Eye (tissue), 1 donor: ENCODE measurements at places on chromosomes 5 and 9.

DNA sequence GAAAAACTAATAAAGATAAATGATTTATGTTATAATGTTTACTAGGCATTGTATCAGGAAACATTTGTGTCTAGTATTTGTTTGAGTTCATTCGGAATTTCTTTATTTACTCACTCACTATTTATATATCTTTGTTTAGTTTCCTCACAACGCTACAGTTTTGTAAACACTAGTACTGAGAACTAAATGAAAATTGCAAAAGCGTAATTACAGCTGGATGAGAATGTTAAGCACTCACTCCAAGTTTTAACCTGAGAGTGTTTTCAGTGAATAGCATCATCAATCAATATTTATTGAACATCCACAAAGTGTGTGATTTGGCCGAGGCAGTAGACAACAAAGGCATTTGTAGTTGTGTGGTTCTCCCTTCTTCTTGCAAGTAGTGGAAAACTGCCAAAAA lies 969.6 kb upstream of the DMAC1 start:
- DNase-seq, result no peak

DNA sequence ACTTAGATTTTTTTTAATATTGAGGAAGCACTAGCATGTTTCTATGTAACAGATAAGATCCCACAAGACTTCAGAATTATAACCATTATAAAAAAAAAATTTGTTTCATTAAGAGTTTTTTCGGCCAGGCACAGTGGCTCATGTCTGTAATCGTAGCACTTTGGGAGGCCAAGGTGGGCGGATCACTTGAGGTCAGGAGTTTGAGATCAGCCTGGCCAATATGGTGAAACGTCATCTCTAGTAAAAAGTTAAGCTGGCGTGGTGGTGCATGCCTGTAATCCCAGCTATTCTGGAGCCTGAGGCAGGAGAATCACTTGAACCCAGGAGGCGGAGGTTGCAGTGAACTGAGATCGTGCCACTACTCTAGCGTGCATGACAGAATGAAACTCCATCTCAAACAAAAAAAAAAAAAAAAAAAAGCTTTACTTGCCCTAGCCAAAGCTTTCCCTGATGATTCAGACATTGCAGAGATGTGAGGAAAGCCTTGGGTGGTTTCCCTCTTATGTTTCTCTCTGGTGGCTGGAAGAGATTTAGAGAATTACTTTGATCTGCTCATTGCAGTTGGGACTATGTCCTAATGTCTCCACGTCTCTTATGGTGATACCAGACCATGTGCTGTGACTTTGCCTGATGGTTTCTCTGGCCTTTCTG lies 65.4 kb downstream of the EGFLAM start:
- no peak for DNase-seq

GRCh38 chr5:167653645-167654106 lies 637.8 kb upstream of the WWC1 start:
- DNase-seq, result no peak

- no peak for DNase-seq
Measured at GRCh38 chr9:20353524-20353923, 268.8 kb downstream of the MLLT3 start.

DNA sequence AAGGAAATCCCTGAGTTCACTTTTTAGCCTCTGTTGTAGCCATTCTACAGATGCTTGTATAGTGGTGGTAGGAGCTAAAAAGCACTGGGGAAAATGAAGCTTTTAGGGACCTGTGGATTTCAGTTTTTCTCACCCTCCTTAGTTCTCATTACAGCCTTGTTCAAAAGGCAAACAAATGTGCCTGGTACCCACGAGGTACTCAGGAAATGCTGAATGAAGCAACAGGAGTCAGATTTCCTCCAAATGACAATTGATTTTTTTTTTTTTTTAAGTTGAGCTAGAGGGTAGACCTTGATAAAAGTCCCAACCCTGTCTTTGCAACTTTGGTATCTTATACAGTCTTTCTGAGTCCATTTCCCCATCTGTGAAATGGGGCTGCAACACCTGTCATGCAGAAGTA lies 21.3 kb upstream of the TMOD1 start:
- no peak for DNase-seq

- no peak for DNase-seq
Measured at GRCh38 chr9:38089387-38090165, 20.5 kb upstream of the SHB start.

DNA sequence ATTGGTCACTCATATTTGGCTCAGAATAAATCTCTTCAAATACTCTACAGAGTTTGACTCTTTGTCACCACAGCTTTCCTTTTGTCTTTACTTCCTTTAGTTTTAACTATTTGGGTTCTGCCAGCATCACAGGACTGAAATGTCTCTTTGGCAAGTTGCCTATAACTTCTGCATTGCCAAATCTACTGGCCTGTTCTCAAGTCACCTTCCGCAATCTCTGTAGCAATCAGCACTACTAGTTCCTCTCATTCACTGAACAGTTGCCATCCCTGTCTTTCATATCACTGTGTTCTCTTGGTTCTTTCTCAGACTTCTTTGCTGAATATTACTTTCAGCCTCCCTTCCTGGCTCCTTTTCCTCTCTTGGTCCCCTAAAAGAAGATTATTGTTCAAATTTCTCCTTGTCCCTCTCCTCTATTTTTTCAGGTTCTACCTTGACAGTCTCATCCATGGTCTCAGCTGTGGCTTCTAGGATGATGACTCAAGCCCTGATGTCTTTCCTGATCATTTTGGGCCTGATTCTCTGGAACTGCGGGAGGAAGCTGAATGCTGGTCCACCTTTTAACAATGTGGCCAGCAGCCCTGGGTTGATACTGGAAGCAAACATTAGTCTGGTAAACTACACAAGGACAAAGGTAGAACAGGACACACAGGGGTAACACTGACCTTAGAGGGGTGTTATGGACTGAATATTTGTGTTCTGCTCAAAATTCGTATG lies 44.0 kb upstream of the LIFR start:
- no peak for DNase-seq
